ENCODE measurements at places on chromosomes 1 and 21.

- peak; percentile 65 for DNase-seq
These were observed 70.8 kb upstream of the CASZ1 start for GRCh38 chr1:10867138-10867721.

GRCh38 chr1:48758976-48759375 lies 17.7 kb downstream of the BEND5 start:
- DNase-seq = no peak

GRCh38 chr1:905071-905749 lies 18.5 kb upstream of the SAMD11 start:
- DNase-seq = no peak

DNA sequence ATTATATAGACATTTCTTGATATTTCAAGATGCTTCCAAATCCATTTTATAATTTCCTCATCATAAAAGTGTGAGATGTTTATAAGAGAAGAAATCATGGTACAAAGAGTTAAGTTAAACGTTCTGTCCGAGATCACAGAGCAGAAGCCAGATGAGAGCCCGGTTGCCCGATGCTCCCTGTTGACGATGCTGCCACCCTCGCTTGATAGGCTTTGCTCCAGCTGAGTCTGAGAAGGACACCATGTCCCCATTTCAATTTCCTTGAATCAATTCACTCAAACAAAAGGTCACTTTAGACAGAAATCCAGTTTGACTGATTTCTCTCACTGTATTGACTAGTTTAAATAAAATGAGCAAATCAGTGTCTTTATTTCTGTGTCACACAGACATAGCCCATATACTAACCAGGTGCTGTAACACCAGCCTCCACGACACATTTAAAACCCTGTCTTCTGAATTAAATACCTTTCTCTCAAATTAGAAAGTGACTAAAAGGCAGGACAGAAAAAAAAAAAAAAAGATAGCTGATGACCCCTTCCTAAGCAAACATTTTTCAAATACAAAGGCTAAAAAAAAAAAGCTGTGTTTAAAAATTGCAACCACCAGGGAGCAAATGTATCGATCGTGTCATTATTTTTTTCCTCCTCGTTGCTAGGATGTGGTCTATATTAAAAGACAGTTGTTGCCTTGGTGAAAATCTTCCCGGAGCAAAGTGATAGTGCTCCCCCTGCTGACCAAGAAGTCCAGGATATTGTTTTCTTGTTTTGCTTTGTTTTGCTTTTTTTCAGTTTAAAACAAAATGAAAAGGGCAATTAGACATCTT lies 35.2 kb downstream of the DNASE2B start:
- peak; percentile 57 for DNase-seq

GRCh38 chr1:94798462-94798861 lies 21.7 kb upstream of the SLC44A3 start:
- no peak for DNase-seq

- DNase-seq = no peak
These were observed 26.5 kb upstream of the SLC35A3 start for GRCh38 chr1:99943223-99943794.

DNA sequence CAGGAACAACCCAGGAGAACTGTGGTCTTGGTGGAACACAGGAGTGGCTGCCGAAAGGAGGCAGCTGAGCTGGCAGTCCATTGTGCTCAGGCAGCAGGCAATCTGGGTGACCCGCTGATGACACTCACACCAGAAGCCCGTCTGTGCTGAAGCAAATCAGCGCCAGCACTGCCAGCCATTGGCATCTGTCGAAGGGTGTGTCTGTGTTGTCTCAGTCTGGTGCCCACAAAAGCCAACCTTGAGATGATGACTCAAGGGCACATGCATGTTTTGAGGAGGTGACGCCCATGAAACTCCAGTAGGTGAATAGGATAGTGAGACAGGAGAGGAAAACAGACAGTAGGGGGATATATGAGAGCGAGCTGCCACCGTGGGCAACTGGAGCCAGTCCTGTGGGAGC lies 167.3 kb downstream of the KAZN start:
- no peak for DNase-seq
